ENCODE measurements at places on chromosomes 2 and 18.

GRCh38 chr2:12313445-12314126 is 403.1 kb upstream of the TRIB2 start:
- DNase-seq = no peak

DNA sequence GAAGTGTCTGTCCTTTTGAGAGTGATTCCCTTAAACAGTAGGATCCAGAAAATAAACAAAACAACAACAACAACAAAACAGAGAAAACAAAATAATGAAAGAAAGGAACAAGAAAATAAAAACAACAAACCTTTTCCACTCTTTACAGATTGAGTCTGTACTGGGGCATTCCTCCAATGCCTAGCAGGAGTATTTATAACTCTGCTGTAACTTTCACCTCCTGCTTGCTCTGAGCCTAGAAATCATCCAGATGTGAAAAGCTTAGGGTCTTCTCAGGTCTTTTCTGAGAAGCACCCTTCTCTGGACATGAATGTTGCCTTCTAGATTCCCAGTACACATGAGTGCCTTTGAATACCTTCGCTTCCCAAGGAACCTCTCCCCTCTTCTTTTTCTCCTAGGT is 1239.4 kb downstream of the CNTNAP5 start:
- DNase-seq = no peak

DNA sequence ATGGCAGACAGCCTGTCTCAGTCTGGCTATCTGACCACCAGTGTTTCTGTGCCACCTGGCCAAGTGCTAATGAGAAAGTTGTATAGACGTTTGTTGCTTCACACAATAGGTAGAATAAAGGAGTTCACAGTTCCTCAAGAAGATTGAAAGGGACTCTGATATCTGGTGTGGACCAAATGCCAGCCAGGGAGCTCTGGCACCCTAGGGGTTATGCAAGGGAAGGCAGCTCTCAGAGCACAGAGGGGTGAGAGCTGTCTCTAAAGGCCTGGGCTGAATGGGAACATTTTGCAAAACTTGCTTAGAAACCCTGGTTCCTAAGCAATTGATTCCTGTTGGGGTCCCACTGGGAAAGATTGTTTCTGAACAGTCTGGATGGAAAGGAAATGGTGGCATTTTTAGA is 553.8 kb downstream of the EPHA4 start:
- DNase-seq = no peak

DNA sequence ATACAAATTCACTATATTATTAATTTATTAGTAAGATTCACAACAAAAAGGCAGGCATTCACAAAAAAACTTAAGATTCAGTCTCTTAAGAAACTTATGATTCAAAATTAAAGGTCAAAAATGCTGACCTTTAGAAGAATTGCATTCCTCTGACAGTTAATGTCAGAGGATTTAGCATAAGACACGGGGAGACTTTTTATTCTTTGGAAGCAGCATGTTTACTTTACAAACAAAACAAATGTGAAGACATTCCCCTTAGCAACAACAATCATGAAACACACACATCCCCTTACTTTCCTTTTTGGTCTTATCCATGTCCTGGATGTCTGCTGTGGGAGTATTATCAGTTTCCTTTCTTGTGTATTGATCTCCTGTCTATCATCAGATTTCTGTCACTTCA is 117.1 kb downstream of the RAD51AP2 start:
- DNase-seq = no peak

GRCh38 chr2:207200136-207200535 is 34.4 kb upstream of the KLF7 start:
- no peak for DNase-seq

GRCh38 chr2:171798156-171798820 is 95.8 kb downstream of the SLC25A12 start:
- peak; percentile 76 for DNase-seq

DNA sequence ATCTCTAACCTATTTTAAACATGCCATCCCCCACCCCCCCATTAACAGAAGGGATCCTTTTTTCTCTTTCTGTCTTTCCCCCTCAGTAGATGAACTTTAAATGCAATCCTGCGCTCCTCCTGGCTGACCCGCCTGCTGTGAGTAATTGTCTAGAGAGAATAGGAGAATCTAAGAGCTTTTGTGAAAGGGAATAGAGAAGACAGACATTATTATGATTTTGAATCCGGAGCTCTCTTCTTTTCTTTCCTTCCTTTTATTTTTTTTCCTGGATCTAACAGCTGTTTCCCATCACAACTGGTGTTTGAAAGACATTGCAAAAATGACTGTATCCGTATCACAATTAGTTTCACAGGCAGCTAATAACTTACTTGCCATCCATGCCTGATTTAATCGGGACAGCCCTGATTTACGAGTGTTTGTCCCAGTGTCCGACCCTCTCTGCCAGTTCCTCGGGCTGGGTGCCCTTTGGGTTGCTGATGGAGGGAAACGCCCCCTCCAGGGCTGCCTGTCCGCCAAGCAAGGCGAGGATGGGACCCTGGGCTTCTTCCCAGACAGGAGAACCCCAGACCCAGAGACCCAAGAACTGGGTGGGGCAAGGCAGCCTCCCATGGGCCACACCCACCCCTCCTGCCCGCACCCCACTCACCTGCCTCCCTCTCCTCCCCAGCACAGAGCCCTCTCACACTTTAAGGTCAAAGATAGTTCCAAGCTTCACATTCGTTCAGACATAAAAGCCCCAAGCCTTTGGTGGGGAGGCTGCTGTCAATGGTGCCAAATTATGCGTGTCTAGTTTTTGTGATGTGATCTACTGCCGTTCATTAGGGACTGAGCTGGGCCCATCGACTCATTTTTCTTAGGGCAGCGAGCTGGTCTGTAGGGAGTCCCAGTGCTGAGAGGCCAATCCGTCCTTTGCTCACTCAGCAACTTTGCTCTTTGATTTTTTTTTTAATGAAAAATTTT is 231.7 kb downstream of the ZNF516 start:
- no peak for DNase-seq

Measured in inflammatory macrophage treated with lipopolysaccharide for 4 hours (primary cell).